ENCODE measurements at places on chromosomes 12 and 14.

DNA sequence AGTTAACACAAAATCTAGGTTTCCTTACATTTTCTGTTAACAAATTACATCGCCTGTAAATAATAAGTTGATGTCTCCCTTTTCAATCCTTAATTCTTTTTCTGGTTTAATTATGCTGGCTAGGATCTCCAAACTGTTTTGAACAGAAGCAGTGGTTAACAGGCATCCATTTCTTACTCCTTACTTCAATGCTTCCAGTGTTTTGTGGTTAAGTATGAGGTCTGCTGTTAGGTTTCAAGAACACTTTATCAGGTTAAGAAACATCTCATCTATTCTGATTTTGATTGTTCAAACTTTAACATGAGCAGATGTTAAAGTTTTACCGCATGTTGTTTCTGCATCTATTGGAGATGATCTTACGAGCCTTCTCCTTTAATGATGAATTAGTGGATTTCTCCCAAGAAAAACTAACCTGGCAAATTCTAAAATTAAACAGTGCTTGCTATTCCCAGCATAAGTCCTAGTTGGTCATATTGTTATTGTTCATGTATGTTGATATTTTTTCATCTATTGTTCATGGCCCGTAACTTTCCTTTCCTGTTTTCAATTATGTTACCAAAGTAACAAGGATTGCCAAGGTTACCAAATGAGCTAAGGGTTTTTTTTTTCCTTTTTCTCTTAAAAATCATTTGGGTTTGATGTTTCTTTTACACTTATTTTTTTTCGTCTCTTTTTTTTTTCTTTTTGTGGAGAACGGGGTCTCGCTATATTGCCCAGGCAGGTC is 33.4 kb downstream of the POLE start:
- DNase-seq, result no peak

DNA sequence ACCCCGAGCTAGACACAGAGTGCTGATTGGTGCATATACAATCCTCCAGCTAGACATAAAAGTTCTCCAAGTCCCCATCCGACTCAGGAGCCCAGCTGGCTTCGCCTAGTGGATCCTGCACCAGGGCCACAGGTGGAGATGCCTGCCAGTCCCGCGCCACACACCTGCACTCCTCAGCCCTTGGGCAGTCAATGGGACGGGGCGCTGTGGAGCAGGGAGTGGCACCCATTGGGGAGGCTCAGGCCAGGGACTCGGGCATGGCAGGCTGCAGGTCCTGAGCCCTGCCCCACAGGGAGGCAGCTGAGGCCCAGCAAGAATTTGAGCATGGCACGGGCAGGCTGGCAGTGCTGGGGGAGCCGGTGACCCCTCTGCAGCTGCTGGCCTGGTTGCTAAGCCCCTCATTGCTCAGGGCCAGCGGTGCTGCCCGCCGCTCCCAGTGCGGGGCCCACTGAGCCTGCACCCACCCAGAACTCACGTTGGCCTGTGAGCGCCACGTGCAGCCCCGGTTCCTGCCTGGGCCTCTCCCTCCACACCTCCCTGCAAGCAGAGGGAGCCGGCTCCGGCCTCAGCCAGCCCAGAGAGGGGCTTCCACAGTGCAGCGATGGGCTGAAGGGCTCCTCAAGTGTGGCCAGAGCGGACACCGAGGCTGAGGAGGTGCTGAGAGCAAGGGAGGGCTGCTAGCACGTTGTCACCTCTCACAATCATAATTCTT is 136.7 kb downstream of the PAWR start:
- no peak for DNase-seq

- no peak for DNase-seq
Measured at GRCh38 chr14:91119556-91120311, 5.9 kb downstream of the DGLUCY start.

GRCh38 chr12:132130690-132131089 is 13.4 kb downstream of the DDX51 start:
- no peak for DNase-seq

DNA sequence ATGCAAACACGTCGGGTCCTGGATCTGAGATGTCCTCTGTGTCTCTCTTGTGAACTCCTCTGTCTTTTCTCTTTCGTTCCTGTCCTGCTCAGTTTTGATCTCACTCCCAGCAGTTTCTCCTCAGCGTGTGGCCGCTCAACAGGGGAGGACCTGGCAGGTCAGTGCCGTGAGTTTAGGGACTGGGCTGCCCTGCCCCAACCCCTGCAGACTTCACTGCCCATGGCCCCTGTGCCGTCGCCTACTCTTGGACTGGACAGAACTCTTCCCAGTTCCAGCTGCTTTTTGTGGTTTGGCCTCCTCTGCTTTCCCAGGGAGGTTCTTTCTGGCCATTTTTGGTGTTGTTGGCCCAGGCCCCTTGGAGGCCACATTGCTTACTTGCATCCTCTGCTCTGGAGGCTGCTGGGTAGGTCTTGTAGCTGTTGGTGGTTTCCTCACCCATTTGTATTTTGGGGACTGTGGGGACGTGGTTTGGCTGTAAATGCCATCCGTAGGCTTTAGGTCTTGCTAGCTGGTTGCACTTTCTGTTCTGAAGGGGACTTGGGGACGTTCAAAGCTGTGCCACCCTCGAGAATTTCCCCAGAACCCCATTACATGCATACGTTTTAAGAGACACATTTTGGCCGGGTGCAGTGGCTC is 20.0 kb upstream of the DNAH10 start:
- no peak for DNase-seq

DNA sequence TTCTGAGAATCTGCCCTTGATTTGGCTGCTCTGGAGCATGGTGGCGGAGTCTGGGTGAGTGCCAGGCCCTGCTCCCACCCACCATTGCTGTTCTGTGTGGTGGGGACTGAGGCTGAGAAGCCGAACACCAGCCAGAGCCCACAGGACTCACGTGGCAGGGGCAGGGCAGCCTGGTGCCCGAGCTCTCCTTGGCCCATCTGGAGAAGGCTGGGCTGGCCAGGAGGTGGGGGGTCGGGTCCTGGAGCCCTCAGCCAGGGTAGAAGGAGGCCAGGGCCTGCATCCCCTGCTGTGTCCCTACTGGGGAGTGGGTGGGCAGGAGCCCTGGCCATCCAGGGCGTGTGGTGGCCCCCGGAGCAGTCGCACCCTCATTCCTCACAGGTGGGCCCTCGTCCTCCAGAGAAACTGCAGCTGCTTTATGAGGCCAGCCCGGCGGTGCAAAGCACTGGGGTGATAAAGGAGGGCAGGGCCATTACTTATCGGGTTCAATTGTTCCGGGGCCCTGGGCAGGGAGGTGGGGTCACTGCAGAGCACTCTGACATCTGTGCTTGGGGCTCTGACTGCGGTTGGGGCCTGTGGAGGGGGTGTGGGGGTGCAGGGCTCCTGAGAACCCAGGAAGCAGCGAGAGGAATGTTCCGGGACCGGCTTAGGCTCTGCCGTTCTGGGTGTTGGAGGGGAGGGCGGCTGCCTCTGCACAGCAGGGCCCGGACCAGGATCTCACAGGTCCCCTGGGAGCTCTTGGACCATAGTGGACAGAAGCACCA is 217.5 kb upstream of the C14orf180 start:
- DNase-seq, result no peak

DNA sequence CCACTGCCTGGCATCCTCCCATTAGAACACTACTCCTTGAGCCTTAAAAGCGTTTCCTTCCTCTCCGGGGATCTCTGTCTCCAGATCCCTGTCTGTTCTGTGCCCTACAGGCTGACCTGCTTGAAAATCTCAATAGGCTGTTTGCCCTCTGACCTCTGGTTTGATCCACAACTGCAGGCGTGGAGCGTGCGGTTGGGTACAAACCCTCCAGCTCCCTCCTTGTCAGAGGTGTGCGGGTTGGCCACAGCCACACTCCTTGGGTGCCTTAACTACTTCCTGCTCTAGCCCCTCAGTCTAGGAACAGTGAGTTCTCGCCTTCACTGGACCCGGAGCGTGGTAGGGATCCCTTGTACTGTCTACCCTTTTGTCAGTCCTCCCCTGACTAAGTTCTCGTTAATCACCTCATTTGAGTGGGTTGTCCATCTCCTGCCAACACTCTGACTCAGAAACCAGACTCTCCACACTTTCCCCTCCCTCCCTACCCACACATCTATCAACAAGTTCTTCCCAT is 33.1 kb downstream of the CMKLR1 start:
- no peak for DNase-seq

DNA sequence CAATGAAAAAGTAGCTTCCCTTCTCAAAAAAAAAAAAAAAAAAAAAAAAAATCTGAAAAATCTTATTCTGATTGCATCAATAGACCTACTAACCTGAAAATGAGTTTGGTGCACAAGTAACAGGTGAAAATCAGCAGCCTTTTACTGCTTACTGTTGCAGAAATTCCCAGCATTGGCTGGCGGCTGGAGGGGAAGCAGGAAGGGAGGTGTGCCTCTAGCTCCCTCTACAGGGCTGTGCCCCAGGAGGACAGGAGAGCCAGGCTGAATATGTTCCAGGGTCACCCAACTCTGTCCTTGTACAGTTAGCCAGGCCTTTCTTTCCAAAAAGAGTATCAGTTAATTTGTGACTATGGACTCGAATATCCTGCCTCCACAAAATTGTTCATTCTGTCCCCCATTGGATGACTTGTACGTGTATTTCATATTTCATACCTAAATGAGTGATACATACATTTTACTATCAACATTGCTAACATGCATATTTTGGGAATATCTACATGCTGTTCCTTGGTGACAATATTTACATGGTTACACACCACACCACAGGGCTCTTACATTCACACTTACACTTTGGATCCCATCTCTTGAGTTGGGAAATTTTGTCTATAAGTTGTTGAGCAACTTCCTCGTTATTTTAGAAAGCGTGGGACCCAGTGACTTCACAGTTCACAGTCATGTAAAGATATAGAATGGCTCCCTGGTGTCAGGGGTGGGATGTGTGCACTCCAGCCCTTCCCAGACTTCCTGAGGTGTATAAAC is 124.8 kb downstream of the SAMD4A start:
- DNase-seq, result no peak

GRCh38 chr12:133106253-133106652 is 23.8 kb downstream of the ZNF891 start:
- DNase-seq, result no peak

DNA sequence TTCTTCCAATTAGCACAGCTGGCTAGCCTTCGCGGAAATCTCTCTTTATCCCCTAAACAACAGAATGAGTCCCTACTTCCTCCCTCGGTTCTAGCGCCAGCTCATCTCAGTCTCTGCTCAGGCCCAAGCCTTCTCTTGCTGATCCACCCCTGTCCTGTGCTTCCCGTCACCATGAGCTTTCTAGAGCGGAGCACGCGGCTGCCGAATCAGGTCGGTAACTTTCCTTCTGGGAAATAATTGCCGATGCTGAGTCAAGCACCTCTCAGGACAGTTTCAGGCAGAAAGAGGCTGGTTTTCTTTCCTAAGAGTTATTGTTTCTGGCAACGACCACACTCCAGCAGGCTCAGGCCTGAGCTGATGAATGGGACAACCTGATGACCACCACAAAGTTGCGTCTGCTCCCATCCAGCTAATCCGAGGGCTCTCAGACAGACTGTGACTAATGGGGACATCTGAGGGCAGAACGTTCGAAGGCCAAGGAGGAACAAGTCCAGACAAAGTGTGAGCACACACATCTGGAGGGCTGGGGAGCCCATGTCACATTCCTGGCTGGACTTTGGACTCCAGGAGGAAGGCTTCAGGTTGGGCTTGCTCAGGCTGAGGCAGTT is 13.6 kb upstream of the GPR68 start:
- DNase-seq, result no peak

DNA sequence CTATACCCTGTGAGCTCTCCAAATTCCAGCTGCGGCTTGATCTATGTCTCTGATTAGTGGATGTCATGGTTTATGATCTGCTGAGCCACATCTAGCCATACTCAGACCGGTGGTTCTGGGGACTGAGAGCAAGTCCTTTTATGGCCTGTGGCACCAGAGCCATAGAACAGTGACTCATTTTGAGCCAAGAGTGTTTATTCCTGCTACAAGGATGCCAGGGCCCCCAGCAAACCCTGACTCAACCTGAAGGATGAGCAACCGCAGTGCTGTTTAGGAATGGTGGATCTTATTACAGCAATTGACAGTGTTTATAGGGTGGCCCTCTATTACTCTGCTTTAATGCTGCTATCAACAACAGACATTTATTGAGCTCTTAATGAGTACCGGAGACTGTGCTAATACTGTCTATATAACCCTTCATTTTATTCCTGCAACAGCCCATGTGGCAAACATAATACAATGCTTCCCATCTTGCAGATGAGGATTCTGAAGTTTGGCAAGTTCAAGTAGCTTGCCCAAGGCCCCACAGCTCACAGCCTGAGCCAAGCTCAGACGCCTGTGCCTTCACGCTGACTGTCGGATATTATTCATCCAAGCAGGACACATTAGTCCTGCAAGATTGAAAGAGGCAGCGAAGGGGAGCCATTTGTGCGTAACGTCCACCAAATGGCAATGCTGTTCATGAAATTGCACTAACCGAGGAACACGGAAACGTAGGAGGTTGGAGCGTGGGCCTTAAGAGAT is 273.6 kb upstream of the PWP1 start:
- no peak for DNase-seq

DNA sequence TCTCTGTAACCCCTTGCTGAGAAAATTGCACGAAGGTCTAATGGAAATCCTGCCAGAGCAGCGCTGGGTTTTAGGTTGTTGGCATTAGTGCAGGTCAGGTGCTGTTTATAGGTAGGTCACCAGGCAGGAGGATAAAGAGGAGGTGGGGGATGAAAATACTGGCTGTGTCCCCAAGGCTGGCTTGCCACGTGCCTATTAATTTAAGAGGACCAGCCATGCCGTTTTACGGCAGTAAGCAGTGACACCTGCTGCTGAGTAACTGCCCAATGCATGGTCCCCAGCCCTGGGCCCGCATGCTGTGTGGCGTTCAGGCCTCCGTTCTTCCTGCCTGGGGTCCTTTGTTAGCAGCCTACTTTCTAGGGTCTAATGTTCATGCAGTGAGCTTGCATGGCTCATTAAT is 67.2 kb downstream of the WDR20 start:
- no peak for DNase-seq

DNA sequence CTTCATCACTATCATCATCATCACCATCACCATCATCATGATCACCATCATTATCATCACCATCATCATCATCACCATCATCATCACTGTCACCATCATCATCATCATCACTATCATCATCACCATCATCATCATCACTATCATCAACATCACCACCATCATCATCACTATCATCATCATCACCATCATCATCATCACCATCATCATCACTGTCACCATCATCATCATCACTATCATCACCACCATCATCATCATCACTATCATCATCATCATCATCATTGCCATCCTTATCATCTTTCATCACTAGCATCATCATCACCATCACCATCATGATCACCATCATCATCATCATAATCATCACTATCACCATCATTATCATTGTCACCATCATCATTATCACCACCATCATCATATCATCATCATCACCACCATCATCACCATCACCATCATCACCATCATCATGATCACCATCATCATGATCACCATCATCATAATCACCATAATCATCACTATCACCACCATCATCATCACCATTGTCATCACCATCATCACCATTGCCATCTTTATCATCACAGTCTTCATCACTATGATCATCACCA is 38.1 kb downstream of the SVOP start:
- no peak for DNase-seq

DNA sequence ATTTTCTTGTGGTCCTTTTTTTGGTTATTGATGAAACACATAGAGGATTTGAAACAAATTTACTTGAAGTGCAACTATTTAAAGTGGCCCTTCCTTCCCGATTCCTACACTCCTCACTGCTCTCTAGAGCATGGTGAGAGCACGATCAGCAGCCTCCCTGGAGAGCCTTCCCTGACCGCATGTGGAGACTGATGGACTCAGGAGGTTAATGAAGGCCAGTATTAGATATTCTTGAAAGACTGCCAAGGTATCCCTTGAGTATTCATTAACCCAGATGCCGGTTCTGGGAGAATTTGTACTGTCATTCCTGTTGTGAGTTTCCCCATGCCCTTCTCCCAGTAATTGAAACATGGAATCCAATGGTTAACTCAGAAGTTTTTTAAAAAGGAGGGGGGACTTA is 102.8 kb upstream of the FGD4 start:
- no peak for DNase-seq

Measured in stimulated activated CD8-positive, alpha-beta memory T cell treated with anti-CD3 and anti-CD28 coated beads, Interleukin-15, amount 100 ng/mL, for 24 hours (primary cell).